ENCODE measurements at places on chromosomes 11 and 22.

DNA sequence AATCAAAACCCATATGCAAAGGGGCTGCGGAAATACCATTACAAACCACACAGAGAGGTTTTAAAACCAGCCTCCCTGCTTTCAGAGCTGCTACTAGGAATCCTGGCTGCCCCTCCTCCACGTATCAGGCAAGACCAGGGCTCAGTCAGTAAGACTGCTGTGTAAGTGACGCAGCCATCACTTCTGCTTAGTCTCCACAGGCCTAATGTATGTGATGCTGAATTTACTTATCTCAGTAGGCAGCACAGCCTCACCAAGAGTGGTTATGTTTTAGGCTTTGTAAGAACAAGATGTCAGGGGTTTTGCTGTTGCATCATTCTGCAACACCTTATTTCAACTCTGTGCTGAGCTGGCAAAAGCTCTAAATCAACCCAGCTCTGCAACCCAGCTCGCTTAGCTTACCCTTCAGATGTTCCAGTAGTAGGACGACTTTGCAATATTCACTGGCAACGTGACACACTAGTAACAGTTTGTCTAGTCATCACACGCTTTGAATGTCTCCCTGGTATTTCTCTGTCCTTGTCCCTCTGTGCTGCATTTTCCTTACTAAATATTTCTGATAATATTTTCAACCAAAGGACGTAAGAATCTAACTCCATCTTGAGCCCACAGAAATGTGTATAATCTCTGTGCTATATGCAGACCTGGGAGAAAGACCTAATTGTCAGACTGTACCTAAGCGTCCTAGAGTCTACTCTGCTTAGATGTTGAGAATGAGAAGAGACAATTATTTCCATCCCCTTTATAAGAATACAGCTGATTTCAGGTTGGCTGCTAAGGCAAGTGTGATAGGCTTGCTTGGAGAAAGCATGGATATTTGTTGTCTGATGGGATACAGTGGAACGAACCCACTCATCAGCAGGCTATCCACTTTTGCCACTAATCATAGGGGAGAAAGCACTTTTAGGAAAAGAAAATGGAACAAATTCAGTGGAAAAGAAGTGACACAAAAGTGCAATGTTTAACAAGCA lies 72.2 kb downstream of the LARGE2 start:
- DNase-seq = no peak

DNA sequence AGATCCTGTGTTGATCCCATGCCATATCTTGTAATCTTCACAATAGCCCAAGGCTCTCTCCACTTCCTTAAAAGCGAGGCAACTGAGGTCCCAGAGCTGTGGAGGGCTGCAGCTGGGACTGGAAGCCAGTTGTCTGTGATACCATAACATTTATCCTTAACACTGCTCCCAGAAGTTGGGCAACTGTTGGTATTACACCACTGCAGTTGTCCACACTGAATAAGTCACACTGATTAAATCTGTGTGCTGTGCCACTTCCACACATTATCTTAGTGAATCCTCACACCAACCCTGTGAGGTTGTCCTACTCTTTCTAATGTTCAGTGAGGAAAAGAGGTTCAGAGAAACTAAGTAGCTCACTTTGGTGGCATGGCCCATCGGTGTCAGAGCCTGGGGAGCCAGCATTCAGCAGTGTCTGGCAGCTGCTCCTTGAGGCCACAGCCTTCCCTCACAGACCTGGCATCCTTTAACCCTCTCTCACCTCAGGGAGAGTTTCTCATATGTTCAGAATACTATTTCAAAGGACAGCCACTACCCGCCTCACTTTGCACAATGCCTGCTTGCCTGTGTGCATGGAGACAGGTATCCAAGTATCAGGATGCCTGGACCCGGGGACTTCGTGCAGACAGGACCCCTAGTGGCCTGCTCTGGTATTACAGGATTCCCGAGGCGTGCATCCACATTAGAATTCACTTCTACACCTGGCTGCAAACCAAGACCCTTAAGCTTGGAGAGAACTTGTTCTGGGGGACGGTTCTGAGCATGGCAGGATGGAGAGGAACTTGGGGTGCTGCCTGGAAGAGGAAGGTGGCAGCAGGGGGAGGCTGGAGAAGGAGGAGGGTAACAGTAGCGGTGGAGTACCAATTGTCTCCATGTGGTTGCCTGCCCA lies 221.9 kb upstream of the TBCEL start:
- DNase-seq = peak; percentile 44

GRCh38 chr11:70328556-70328955 lies 58.1 kb downstream of the PPFIA1 start:
- DNase-seq = no peak

DNA sequence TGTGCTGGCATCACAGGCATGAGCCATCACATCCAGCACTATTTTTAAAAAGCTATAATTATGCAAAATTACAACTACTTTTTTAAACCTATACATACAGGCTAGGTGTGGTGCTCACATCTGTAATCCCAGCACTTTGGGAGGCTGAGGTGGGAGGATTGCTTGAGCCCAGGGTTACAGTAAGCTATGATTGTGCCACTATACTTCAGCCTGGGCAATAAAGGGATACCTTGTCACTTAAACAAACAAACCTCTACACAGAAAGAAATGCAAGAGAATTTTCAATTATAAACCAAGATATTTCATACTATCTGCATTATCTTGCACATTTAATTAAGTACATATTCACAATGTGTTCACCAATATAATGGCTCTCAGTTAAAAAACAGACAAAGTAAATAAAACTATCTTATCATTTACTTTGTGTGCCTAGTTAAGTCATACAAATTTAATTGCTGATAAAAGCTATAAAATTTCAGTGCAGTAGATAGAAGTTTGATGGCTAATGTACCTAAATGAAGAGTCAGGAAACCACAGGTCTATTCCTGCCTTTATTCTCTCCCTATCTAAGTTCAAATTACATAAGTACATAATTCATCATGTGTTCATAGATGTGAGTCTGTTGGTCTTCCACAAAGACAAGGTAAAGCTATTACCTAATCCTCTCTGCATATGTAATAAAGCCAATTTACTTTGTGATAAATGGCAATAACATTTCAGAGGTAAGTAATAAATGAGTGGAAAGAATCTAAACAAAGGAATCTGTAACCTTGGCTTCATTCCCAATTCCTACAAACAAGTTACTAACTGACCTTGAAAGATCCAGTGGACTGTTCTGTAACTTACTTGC lies 9.0 kb upstream of the RDX start:
- no peak for DNase-seq

- no peak for DNase-seq
Measured at GRCh38 chr22:42926104-42926503, 69.0 kb upstream of the ARFGAP3 start.

DNA sequence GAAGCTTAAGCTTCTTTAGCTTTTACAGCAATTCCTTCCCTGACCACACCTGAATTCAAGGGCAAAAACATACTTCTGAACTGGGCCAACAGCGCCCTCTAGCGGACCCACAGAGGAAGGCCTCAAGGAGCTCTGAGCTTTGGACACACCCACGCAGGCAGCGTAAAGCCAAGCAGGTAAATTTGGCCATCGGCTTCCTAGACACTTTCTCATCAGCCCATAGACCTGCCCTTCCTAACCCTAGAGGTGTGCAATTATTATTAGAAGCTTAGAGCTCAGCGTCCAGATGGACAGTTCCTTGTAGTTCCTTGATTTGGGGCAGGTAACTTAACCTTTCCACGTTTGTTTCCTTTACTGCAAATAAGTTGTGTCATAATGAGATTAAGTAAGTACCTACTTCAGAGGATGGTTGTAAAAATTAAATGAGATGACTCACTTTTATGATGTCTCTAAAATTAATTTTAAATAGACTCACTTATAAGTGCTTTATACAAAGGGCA lies 25.7 kb upstream of the HMGXB4 start:
- peak; percentile 65 for DNase-seq

DNA sequence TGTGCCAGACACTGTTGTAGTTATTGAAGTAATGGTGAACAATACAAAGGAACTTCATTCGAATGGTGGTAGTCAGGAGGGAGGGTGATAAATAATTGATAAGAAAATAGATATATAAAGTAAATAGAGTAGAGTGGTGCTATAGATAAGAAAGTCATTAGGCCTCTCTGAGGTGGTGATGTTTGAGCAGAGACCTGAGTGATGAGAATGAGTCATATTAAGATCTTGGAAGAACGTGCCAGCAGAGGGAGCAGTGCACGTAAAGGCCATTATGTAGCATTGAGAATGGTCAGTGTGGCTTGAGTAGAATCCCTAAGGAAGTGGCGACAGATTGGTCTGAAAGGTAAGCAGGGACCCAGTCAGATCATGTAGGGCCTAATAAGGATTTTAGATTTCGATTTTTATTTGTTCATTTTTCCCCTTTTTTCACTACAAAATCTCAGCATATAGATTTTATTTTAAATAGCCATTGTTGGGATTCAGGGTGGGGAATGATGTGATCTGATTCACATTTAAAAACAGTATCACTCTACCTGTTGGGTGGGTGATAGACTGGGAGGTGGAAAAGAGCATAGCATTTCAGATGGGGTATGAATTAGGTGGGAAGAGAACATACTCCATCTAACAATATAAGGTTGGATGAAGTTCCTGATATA lies 44.7 kb downstream of the CCDC90B start:
- DNase-seq = no peak

GRCh38 chr11:115612046-115612730 lies 108.0 kb upstream of the CADM1 start:
- DNase-seq = no peak

- no peak for DNase-seq
Measured at GRCh38 chr11:66044757-66045156, 4.2 kb downstream of the GAL3ST3 start.

DNA sequence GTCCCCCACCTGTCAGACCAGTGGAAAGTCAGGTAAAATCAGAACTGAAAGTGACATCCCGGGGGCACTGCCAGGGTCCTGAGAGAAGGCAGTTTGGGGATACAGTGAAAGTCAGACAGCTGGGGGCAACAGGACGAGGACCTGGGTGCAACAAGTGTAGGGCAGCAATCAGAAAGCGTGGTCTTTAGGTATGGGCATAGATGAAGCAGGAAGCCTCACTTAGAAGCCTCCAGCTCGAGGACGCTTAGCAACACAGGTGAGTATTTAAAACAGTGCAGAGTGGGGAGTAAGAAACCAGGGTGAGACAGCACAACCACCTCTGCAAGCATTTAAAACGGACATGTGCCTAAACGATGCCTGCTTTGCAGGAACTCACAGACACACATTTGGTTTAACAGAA lies 64.6 kb upstream of the POU2AF1 start:
- no peak for DNase-seq

DNA sequence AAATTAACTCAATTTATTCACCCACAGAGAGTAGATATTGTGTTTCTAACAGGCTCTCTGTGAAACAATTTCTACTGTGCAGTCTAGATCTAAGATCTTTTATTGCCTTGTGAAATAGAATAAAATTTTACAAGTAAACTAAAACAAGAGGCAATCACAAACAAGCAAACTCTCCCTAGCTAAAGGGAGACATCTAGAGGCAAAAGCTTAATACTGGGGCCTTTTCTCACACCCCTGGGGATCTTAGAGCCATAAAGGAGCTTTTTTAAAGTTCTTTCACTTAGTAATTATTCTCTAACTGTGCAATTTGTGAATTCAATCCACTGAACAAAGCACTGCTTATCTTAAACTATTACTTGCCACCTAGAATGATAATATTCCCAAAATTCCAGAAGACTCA lies 19.7 kb downstream of the ALG9 start:
- no peak for DNase-seq

DNA sequence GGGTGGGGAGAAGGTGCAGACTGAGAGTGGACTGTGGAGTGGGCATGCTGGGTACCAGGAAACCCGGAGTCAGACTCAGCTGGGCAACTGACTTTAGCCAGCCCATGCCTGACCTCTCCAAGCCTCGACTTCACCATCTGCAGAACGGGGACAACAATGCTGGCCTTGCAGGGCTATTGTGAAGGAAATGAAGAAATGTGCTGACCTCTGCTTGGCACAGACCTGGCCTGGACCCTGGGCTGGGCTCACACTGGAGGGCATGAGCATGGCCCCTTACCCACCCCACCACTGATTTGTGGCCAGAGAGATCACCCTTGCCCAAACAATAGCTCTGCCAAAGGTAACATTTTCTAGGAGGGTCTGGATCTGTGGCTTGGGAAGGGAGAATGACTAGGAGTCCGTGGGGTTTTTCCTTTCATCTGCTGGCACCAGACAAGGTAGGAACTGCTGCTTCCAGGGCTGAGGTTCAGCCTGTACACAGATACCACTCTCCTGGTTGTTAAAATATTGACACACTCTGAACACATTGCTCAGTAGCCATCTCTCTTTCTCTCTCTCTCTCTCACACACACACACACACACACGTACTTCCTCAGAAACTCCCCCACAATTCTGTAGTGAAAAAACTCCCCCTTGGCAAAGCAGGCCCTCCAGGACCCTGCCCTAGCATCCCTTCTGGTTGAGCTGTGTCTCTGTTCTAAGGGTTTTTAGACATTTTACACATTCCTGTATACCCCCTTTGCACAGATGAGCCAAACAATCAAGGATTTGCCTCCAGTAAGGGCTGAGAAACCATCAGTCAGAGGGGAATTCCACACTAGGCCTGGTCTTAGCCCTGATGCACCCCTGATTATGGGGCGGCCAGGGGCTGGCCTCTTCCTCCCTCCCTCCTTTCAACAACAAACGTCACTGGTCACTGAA lies 1.0 kb downstream of the MOGAT2 start:
- no peak for DNase-seq

DNA sequence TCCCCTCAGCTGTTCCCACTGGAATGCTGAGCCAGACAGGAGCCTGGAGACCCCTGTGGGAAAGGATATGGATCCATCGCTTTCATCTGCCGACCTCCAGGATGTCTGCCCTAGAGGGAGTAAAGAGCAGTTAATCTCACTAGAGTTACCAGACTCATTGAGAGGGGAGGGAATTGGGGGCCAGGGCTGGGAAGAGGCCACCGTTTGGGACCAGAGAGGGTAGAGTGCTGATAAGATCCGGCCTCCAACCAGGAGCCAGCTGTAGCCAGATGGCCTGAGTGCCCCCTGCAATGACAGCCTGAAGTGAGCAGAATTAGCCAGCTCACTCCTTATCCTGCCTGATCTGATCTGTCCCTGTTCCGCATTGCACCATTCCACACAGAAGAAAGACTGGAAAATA lies 3.7 kb upstream of the APLNR start:
- DNase-seq = no peak

DNA sequence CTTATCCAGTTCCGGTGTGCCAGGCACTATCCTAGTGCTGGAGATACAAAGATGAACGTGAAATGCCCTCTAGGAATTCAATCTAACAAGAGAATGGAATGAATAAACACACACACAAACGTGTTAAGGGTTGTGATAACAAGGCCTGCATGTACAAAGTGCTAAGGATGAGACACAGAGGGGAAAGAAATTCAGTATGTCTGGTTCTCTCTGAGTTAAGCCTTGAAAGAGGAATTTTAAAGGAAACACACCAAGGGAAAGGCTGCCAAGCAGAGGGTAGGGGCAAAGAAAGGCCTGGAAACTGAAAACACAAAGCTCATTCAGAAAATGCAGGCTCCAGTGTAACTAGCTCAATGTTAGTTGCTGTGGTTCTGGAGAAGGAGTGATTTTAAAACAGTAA lies 4.2 kb downstream of the CHKA start:
- no peak for DNase-seq

DNA sequence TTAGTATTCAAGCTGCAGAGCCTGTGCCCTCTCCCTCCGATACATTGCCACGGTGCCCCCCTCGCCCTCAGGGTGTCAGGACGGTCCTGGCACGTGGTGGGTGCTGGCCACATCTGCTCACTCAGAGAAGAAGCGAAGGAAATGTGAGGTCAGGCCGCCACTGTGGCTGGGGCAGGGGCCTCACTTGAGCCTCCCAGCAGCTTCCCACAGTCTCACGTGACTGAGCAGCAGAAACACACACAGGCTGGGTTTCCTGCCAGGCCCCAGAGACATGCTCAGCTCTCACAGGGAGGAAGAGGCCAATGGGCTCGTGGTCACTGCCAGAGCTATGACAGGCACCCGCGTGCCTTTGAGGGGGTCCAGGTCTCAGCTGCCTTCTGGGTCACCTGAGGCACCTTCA lies 37.9 kb upstream of the PRR5 start:
- DNase-seq = peak; percentile 15
